B cell (primary cell): ENCODE measurements at places on chromosomes 1 and 21. TPM values are rescaled to one million over a fixed set of nuclear protein-coding genes. Genes with fewer than 3 reads are reported as not detected.

- DNase-seq, result peak; percentile 93
Measured at GRCh38 chr21:35048706-35049617, at the start of gene RUNX1. TSS of gene RUNX1 (minus strand) at chr21:35049302.

DNA sequence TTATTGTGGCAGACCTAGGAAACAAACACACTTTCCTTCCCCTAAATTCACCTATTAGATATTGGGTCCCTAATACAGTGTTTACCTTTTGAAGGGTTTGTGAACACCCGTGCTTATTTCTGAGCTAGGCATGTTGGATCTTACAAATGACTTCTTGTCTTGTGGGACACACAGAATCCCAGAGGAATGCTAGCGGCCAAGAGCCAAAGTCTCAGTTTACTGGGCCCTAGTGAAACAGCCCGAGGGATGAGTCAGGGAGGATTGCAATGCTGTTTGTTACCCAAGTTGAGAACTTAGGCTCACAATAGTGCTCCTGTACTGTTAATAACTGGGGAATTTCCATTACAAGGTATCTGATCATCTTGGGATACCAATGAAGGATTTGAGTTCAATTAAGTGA, 100.1 kb upstream of the AKT3 start:
- no peak for DNase-seq

DNA sequence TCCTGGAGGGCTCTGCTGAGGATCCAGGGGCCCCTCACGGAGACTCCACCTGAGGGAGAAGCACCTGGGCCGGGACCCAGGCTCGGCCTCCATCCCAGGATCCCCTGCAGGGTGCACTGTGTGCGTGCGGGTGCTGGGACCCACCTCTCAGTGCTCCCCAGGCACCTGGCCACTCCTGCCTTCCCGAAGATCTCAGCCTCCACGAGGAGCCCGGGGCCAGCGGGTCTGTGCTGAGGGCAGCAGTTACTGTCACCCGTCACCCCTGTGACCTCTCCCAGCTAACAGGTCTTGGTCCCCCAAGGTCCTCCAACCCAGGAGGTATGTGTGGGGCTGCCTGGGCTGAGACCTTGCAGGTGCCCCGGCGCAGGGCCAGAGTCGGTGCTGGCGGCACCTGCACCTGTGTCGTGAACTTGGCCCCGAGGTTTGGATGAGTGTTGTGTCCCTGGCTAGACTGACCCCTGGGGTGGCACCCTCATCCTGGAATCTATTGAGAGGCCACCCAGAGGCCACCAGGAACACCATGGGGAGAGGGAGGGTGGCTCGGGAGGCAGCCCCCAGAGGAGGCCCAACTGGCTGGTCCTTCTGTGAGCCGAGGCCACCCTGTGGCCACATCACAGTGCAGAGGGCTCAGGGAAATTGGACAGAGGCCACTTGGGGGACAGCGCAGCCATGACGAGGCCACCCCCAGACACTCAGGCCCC, 17.7 kb downstream of the MORN1 start:
- DNase-seq, result no peak

DNA sequence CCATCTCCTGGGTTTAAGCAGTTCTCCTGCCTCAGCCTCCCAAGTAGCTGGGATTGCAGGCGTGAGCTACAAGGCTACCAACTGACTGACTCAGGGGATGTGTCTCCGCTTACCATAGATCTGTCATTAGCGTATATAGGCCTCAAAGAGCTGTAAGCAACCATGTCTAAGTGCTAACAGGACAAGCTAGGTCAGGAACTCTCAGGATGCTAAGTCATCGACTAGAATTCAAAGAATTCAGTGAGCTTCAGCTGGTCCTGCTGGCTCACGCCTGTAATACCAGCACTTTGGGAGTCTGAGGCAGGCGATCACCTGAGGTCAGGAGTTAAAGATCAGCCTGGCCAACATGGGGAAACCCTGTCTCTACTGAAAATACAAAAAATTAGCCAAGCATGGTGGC, 29.5 kb downstream of the CAPN2 start:
- no peak for DNase-seq

DNA sequence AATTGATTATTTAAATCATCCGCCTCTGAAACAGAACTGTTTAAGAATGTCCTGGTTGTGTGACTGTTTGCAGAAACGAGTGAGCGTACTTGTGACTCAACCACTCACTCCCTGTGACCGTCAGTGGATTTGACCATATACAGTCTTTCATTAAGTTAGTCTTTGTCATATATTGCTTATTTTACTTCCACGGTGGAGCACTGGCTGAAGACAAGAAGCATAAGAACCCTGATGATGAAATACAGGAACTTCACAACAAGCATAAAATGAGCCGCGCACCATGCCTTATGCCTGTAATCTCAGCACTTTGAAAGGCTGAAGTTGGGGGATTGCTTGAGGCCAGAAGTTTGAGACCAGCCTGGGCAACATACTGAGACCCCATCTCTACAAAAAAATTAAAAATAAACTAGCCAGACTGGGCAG, 194.0 kb downstream of the TOMM20 start:
- DNase-seq, result no peak

The OR2L2 gene
- total RNA-seq, result 0.44 and 0.52 TPM in 2 replicates

- no peak for DNase-seq
Measured at GRCh38 chr1:210093461-210093860, 139.1 kb upstream of the SERTAD4 start.

GRCh38 chr1:202047977-202048376, 37.6 kb downstream of the ELF3 start:
- DNase-seq, result no peak

GRCh38 chr1:189350983-189351616, 1126.6 kb downstream of the BRINP3 start:
- no peak for DNase-seq

The BTG3 gene
- total RNA-seq, result 11.2 and 14.9 TPM in 2 replicates

DNA sequence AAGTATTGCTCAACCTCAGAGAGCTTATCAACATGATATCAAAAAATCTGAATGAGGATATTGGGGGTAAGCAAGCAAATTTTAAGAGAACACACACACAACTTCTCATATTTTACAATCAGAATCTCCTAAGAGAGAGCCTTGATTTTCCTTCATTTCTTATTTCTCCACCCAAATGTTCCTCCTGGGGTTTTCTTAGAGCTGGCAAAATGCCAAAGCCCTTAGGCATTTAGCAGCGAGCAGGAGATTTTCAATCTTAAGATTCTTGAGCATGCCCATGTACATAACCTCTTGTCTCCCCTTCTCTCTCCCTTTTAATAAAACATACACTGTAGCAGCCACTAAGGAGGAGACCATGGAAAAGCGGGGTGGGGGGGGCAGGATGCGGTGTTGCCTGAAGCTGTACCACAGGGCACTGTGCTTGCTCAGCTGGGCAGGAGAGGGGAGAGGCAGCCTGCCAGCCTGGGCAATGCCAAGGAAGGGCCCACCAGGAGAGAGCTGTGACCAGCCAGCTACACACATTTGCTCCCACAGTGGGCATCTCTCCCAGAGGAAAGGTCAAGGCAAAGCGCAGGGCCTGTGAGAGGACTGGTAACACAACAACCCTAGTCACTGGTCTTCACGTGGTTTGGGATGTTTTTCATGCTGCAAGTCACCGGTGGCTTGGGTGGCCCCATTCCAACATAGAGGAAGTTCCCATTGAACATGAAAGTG, 4.3 kb downstream of the BRINP2 start:
- no peak for DNase-seq

- no peak for DNase-seq
Measured at GRCh38 chr1:210633140-210633539, 304.4 kb downstream of the HHAT start.

The TMPRSS2 gene
- not detected in 2 replicates for total RNA-seq

The ERO1B gene
- total RNA-seq, result 24.3 and 25.6 TPM in 2 replicates

GRCh38 chr1:84758968-84759491, 68.8 kb upstream of the SSX2IP start:
- DNase-seq, result no peak

The TMPRSS3 gene
- 0.12 and 0.22 TPM in 2 replicates for total RNA-seq

The WDR47 gene
- total RNA-seq, result 17.3 and 21.6 TPM in 2 replicates

DNA sequence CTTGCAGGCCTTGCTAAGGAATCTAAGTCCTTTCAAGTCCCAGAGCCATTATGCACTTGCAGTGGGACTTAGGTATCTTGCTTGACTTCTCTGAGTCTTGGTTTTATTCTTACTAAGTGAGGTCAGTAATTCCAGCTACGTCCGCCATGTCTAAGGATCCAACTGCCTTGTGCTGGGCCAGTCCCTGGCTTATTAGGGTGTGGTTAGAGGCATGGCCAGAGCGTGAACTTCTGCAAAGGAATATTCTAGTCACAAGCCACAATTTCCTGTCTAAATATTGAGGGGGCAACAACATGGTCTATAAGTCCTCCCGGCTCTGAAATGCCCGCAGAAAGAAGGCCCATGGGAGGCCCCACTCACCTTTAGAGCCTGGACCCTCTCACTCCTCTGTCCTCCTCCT, 82.9 kb downstream of the TMEM53 start:
- no peak for DNase-seq
